ENCODE measurements at places on chromosomes 12 and 14.

GRCh38 chr12:115210533-115211252, 526.7 kb upstream of the TBX3 start:
- DNase-seq = no peak

GRCh38 chr12:63129927-63130326, 21.1 kb downstream of the AVPR1A start:
- DNase-seq = no peak

GRCh38 chr14:33254861-33255395, 316.2 kb downstream of the NPAS3 start:
- no peak for DNase-seq

DNA sequence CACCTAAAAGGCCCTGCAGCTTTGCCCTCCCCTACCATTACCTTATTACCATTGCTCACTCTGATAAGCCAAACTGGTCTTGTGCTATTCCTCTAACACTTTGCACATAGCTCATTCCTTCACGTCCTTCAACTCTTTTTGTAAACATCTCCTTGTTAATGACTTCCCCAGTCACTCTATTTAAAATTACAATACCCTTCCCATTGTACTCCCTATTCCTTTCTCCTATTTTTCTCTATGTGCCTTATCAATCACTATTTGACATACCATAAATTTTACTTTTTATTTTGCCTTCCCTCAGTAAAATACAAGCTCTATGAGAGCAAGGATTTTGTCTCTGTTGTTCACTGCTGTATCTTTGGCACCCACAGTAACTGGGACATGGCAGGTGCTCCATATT, 5.4 kb downstream of the SARNP start:
- DNase-seq = no peak

- DNase-seq = no peak
These were observed 4.7 kb downstream of the ADCK1 start for GRCh38 chr14:77804592-77804991.
